Activated CD4-positive, alpha-beta memory T cell treated with anti-CD3 and anti-CD28 coated beads, Interleukin-2, amount 10 ng/mL, durations not matched to agents 7 days and 5 days (primary cell): ENCODE measurements at places on chromosomes 7 and 10. TPM values are rescaled to one million over a fixed set of nuclear protein-coding genes. Genes with fewer than 3 reads are reported as not detected.

GIMAP7 gene
- total RNA-seq = 171 TPM

DNA sequence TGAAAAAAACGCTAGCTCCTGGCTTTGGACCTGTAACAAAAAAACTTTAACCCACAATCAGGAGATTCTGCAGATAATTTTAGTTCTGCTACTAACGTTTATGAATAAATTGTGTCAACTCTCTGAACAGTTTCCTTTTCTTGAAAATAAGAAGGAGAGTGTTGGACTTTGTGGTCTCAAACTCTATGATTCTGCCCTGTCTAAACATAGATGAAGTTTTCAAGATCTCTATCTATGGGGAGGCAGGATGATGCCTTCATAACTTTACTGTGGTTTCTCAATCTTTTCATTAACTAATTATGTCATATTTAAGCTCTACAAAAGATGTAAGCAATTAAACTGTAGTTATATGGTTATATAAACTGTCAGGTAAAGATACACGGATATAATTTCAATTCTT lies 162.0 kb downstream of the REEP3 start:
- no peak for DNase-seq

R3HCC1L gene
- 18.3 TPM for total RNA-seq

- no peak for DNase-seq
These were observed 350.2 kb upstream of the SHH start for GRCh38 chr7:156162451-156162850.

DNA sequence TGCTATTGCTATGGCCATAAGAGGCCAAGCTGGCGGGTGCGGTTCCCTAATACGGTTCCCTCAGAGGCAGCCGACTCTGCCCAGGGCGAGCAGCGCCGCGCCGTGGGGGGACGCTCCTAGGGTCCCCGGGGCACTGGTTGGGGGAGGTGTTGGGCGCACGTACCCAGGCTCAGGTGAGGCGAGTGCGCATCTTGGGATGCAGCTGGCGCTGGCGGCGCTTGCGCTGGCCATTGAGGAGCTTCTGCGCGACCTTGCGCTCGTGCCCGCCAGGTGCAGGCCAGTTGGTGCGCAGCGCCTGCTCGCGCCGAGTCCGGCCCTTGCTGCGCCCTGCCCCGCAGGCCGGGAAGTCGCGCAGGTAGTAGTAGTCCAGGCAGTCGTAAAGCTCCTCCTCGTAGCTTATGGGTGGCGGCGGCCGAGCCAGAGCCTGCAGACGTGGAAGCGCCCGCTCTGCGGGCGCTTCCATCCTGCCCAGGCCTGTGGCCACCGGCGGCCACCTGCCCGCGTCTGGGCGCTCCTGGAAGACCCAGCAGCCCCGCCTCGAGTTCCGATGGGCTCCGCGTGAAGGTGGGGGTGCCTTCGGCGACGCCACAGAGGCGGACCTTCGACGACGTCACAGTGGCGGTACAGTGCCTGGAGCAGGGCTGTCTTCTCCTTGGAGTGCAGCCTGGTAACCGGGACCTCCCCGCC lies at the start of gene NUPR2:
TSS of gene NUPR2 (minus strand) at position 566 of the 687 bp plus-strand sequence. CDS start at position 463, 103 bp downstream.
- no peak for DNase-seq

GRCh38 chr7:2792235-2792634 lies 51.9 kb downstream of the GNA12 start:
- no peak for DNase-seq
